Inflammatory macrophage treated with lipopolysaccharide for 1 hour (primary cell): ENCODE measurements at places on chromosomes 16 and 17.

DNA sequence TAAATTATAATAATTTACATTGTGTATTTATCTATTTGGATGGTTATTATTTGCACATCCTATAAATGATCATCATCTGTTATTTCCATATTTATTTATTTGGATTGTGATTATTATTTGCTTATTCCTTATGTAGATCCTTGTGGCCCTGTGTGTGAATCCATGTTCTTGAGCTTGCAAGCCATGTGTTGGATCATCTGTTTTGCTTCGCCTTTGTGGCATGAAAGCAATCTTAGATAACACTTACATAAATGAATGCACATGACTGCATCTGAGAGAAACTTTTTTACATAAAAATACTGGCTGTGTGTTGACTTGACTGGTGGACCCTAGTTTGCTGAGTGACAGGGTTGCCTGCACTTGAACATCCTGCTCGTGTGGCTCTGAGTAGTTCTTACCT lies 1024.5 kb upstream of the RBFOX1 start:
- no peak for DNase-seq

- no peak for DNase-seq
These were observed 38.8 kb downstream of the SHISA6 start for GRCh38 chr17:11279776-11280344.

DNA sequence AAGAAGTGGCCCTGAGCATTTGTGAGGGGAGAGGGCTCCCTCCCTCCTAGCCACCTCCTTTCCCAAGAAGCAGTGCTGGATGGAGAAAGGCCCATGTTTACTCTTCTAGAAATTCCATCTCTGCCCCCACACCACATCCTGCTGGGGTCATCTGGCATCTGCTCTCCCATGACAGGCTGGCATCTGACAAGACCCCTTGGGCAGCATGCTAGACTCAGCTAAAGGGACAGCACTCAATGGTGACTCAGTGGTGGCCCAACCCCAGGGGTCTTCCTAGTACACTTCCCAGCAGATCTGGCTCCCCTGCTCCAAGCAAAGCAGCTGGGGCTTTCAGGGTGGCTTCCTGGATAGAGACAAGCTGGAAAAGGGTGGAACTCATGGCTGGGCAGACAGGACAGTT lies 14.4 kb downstream of the SLC38A7 start:
- DNase-seq, result no peak

GRCh38 chr17:29347831-29348629 lies 42.1 kb upstream of the TAOK1 start:
- DNase-seq, result peak; percentile 53

GRCh38 chr16:12837291-12837690 lies 33.6 kb upstream of the CPPED1 start:
- DNase-seq, result peak; percentile 34

DNA sequence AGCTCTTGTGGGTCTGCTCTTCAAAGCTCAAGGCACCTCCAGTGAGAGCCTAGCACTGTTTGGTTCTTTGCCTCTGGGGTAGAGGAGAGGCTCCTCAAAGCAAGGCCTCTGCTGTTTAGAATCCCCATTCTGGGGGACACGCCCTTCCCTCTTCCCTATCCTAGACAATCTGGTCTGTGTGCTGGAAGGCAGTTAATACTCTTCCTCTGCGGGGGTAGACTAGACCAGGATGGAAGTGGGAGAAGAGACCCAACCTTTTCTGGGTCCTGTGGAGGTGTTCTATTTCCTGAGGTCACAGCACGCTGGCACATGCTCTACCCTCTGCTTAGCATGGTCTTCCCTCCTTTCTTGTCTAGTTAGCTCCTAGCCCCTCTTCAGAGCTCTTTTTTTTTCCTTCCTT lies 7.7 kb downstream of the ERAL1 start:
- no peak for DNase-seq

GRCh38 chr16:87821376-87822107 lies 47.8 kb downstream of the SLC7A5 start:
- DNase-seq, result no peak

DNA sequence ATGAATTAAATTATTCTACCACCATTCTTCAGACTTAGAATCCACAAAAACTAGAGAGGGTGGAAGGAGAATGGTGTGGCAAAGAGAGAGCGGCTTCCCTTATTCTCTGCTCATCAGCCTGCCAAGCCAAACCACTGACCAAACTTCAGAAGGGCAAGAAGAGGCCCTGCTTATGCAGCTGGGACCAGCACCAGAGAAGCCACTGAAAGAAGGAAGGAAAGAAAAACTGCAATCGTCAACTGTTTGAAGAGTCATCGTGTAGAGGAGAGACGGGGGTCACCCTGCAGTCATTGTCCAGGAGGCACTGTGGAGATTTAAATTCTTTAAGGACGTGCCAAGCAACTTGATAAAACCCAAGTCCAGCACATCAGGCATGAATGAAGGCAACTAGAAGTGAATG lies 15.6 kb downstream of the PMP22 start:
- DNase-seq, result no peak

- DNase-seq, result no peak
These were observed 175.7 kb downstream of the RGS9 start for GRCh38 chr17:65312718-65313377.

- DNase-seq, result no peak
These were observed 200.6 kb downstream of the FTO start for GRCh38 chr16:53904533-53904932.

- no peak for DNase-seq
These were observed 13.3 kb downstream of the SNN start for GRCh38 chr16:11681556-11681955.
